ENCODE measurements at places on chromosomes 7 and 10.

GRCh38 chr7:36764929-36765328 is 40.6 kb upstream of the AOAH start:
- DNase-seq = no peak

DNA sequence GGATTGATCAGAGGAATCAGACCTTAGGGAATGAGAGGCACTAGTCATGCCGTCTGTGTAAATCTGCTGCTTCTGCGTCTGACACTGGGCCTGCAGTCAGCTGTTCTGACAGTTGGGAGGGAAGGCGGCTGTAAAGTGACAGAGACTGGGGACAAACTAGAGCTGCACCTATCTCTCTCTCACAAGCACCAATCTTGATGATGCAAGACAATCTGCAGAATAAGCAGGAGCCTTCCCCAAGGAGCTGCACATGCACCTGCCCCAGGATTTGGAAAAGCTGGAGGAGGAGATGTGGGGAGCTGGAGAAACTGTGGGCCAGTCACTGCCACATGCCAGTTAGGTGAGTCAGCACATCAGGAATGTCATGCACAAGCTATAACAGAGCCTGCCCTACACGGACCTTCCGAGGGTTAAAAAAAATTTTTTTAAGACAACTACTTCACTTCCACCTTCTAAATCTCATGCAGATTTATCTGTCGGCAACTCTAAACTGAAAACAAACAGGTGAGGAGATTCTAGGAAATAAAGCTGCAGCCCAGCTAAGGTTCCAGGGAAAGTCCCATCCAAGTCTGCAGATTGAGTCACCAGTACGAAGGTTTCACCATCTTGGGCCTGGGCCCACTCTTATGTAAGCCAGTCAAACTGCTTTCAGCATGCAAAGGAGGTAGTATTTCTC is 39.2 kb downstream of the ENO4 start:
- no peak for DNase-seq

- DNase-seq = no peak
Observed at GRCh38 chr7:117021366-117021765, 68.1 kb downstream of the ST7 start.

DNA sequence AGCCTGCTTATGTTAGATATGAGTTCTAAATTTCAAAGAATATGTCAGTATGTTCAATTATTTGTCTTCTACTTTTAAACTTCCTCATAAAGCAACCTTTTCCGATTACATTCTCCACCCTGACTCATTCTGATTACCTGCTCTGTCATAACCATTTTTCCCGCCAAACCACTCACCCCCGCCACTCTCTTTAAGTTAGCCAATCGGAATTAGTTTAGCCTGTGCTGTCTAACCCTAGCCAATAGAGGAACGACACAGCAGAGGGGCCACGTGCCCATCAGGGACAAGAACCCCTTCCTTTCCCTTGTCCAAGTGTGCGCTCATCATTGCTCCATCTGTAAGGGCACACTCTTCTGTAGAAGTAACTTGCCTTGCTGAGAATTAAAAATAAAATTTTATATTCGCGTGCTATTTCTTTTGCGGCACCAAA is 91.4 kb downstream of the CCDC71L start:
- no peak for DNase-seq

GRCh38 chr10:6383096-6383812 is 180.5 kb downstream of the PFKFB3 start:
- DNase-seq = no peak

- DNase-seq = no peak
Observed at GRCh38 chr7:55172161-55172560, 153.3 kb downstream of the EGFR start.
